Epithelial cell of umbilical artery (primary cell): ENCODE measurements at places on chromosomes 12 and 14. TPM values are rescaled to one million over a fixed set of nuclear protein-coding genes. Genes with fewer than 3 reads are reported as not detected.

The CD27 gene
- total RNA-seq = not detected in 2 replicates

The NYNRIN gene
- 12.2 and 14.3 TPM in 2 replicates for total RNA-seq

The DHRS2 gene
- not detected in 2 replicates for total RNA-seq

The RERGL gene
- total RNA-seq = not detected in 2 replicates

The PROX2 gene
- not detected in 2 replicates for total RNA-seq
